ENCODE measurements at places on chromosomes 5 and 9. TPM values are rescaled to one million over a fixed set of nuclear protein-coding genes. Genes with fewer than 3 reads are reported as not detected.

DNA sequence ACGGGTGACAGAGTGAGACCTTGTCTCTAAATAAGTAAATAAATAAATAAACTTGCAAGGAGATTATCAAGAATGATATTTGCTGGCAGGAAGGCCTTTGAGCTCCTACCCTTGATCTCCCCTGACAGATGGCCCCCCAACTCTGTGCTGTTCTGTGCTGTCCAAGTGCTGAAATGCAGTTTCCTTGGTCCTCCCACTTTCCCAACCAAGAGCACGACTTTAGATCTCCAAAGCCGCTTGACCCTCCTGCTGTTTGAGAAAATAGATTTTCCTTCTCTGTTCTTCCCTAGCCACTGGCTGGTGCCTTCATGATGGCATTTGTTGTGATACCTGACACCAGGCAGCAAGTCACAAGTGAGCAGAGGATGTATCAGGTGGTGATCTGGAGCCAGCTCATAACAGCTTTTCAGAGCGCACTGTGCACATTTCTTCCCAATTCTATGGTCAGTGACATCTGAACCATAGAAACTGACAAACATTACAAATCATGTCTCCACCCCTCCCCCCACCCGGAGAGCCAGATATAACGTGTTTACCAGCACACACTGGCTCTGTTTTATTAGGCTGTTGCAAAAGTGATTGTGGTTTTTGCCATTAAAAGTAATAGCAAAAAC lies 80.0 kb upstream of the PUM3 start:
- DNase-seq: no peak

DNA sequence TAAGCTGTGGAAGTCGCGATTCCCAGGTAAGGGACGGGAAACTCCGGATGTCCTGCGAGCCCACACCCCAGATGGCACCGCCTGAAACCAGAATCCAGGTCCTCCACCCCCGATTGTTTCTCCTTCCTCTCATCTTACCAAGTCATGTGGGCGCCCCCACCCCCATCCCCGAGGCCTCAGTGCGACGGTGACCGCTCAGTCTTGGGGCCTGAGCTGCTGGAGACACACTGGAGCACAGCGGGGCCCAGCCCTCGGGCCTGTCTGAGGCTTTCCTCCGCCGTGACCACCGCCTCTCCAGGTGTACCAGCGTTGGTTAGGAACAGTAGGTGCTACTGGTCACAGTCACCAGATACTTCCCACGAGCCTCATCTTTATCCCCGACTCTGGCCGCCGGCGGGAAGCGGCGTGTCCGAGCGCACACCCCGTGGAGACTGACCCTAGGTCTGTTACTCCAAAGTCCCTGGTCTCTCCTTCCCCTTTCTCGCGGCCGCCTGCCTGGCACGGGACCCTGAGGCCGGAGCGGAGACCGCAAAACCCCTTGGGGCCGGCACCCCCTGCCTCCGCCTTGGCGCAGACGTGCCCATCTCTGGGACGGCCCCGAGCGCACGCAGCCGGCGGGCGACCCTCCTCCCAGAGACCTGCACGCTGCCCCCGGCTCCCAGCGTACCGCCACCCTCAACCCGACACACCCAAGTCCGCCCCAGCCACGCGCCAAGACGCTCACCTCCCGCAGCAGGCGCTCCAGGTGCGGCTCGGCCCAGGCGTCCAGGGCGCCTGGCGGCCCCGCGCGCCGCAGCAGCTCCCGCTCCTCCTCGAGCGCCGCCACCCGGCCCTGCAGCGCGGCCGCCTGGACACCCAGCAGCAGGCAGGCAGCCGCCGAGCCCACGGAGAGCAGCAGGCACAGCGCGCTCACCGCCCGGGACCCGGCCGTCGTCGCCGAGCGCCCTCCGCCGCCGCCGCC lies 733 bp downstream of the COL23A1 start:
- DNase-seq: no peak

Gene EQTN
- total RNA-seq: 0.98 TPM

DNA sequence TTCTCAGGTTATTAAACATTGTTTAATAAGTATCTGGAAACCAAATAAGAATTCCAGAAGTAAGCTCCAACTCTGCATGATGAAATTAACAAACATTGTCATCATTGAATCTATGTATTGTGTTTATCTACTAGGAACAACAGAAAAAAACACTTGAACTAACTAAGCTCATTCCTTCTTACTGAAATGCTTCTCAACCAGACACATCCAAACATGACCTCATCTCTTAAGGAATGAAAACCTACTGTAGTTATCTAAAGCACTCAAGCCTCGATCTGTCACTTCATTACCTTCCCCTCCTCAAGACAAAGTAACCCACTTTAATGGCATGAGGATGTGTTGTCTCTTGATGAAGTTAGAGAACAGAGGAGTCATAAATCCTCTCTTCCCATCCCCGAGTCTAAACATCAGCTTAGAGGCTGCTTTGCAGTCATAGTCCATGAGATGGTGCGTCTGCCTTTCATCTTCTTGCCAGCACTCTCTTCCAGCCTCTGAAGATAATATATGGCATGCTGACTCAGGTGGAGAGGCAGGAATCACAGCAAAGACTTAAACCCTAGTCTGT lies 86.5 kb downstream of the CEMIP2 start:
- DNase-seq: no peak
